ENCODE measurements at places on chromosomes 16 and 17.
A peak's percentile ranks its signal among the peaks of the same experiment; 100 is the strongest.

- DNase-seq = no peak
Observed at GRCh38 chr17:49582789-49583188, 7.1 kb downstream of the NXPH3 start.

GRCh38 chr16:66961065-66961744 is at the start of gene CES3:
Gene CES3, plus strand, starts transcription at chr16:66961266. Its CDS starts 42 bp downstream, at chr16:66961308.
- peak; percentile 86 for DNase-seq

- DNase-seq = no peak
Observed at GRCh38 chr16:29909391-29909790, 9.1 kb downstream of the ASPHD1 start.

DNA sequence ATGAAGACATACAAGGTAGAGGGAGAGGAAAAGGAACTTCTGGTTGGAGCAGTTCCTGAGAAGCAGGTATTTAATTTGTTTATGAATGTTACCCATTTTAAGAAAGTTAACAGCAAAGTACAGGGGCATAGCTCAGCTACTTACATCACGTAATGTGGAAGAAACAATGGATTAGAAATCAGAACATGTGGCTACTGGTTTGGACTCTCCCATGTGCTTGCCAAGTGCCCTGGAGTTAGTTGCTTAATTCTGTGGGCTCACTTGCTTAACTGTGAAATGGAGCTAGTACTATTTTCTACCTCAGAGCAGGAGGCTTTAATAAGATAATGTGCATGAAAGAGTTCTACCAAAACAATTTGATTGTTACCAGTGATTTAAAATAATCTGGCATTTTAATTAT is 27.3 kb downstream of the RSPRY1 start:
- no peak for DNase-seq

- DNase-seq = no peak
Observed at GRCh38 chr16:55559933-55560516, 6.5 kb upstream of the CAPNS2 start.

GRCh38 chr17:71379512-71379911 is 741.3 kb upstream of the SOX9 start:
- DNase-seq = no peak

- DNase-seq = no peak
Observed at GRCh38 chr17:73552300-73553048, 91.8 kb downstream of the SDK2 start.

- no peak for DNase-seq
Observed at GRCh38 chr17:17060930-17061329, 18.7 kb downstream of the MPRIP start.

All from activated CD4-positive, alpha-beta T cell treated with anti-CD3 and anti-CD28 coated beads for 36 hours (primary cell).